ENCODE measurements at places on chromosomes 12 and 14.

DNA sequence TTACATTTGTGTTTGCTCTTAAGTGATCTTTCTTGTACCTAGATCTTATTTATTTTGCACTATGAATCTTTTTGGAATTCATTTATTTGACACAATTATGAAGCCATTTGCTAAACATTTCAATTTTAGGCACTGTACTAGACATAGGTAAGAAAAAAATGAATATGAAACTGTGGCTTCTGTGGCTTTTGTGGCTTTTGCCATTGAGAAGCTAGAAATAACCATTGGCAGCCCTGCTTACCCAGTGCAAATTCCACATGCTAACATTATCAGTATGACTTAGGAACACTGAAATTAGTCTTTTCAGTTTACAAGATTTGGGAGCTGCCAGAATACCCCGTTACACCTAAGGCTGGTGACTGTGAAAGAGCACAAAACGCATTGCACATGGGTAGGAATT, 60.1 kb downstream of the FSCB start:
- no peak for DNase-seq

DNA sequence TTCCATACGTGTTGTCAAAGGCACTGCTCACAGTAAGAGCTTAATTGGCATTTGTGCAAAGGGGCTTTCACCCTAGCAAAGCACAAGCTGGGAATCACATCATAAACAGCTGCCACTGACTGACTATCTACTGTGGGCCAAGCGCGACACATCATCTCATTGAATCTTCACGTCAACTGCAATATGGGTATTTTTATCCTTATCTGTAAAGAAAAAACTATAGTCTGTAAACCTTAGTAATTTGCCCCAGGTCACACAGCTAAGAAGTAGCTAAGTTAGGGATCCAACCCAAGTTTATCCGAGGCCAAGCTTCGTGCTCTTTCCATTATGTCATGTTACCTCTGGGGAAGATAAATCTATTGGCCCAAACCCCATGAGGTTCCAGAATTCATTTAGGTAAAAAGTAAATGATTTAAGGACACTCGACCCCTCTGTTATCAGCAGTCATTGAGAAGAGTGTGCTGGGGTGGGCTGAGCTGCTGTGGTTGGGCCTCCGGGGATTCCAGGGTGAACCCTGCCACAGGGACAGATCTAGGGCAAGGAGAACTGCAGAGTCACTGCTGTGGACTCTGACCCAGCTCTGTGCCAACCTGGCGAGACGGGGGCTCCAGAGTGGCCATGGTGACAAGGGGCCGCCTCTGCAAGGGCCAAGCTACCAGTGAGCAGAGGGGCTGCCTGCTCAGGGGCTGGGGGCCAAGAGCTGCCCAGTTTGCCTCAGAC, 27.6 kb downstream of the NCKAP5L start:
- DNase-seq: no peak

GRCh38 chr12:53624956-53625355, 1.2 kb downstream of the ATF7 start:
- no peak for DNase-seq

- no peak for DNase-seq
These were observed 111.9 kb downstream of the CALM1 start for GRCh38 chr14:90508536-90509254.

DNA sequence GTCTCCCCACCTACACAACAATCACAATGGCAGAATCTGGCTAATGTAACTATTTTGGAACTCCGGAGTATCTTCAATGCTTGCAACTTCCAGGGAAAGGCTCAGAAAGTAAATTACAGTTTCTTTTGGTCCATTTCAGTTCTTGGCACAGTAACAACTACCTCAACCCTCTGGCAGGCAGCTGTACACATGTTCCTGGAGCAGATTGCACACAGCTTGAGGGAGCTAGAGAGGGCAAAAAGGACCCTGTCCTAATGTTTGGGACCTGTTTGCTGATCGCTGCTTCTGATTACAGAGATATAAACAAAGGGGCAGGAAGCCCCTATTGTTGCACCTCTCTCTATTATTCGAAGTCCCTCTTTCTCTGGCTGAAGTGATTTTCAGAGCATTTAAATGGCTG, 35.2 kb upstream of the SLC38A1 start:
- no peak for DNase-seq

- DNase-seq: no peak
These were observed 47.0 kb upstream of the PLBD1 start for GRCh38 chr12:14614704-14615121.

GRCh38 chr14:95458906-95459305, 57.5 kb downstream of the SYNE3 start:
- DNase-seq: no peak

DNA sequence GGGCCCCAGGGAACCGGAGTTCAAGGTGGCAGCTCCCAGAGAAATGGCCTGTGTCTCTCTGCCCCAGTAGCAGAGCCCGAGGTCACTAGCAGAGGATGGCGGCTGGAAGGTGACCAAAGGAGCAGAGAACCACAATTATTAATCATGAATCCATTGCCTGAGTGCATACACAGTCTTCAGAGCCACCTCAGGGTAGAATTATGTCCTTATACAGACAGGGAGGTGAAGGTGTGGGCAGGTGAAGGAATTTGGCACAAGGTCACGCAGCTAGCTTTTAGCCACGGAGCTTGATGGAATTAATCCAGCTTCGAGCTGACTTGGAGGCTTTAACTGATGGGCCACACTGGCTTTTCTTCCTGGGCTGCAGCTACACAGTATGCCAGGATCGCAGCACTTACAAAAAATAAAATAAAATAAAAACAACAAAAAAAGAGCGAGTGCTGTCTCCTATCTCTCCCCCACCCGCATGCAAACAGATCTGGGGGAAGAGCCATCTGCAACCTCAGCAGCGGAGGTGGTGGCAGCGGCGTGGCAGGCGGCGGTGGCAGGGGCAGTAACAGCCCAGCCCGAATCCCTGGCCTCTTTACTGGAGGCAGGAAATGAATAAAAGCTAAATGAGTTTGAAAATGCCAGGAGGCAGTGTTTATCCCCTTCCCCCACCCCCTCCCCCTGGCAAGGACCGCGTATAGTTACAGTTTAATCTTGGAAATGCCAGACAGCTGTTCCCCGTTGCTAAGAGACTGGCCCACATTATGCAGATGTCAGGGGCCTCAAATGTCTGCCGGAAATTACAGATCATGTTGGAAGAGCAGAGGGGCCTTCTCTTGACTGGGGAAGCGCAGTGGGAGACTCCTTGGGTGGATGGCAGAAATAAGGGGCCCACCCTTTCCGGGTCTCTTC, 93.5 kb downstream of the LRRC74A start:
- DNase-seq: no peak

DNA sequence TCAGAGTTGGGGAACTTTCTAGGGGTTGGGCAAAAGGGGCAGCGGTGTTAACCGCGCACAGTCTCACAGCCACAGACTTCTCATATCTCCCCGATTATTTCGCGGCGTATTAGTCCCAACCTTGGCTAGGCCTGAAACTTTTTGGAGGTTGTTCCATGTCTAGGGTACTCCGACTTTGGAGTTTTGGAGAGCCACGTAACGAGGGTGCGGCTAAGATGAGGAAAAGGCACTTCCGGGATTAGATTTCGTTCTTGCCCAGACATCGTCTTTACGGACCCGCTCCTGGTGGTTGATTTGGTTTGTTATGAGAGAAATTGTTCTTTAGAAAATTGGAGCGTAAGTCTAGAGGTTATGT, 513 bp downstream of the CCNK start:
- no peak for DNase-seq

DNA sequence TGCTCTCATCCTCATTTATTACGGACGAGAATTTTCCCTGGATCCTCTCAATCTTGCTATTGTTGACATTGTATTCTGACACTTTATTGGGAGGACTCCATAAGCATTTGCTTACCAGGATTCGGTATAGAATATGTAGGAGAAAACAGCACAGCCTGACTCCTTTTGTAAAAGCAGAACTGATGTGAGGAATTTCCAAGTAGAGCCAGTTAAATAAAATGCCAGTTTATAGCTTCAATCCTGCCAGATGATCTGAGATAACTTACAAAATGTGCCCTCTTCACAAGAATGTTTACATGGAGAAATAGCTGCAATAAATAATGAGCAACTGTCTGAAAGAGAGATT, 332.9 kb upstream of the PRICKLE1 start:
- DNase-seq: no peak

- no peak for DNase-seq
These were observed 46.0 kb downstream of the YEATS4 start for GRCh38 chr12:69405566-69405865.

- no peak for DNase-seq
These were observed 31.1 kb upstream of the BAZ1A start for GRCh38 chr14:34906287-34906686.

GRCh38 chr12:104513681-104514080, 56.9 kb downstream of the CHST11 start:
- DNase-seq: no peak

Data from stimulated activated effector memory CD8-positive, alpha-beta T cell treated with anti-CD3 and anti-CD28 coated beads, Interleukin-12 subunit alpha, Interleukin-12 subunit beta, amount 100 ng/mL, for 72 hours (primary cell).